ENCODE measurements at places on chromosomes 2 and 18.

DNA sequence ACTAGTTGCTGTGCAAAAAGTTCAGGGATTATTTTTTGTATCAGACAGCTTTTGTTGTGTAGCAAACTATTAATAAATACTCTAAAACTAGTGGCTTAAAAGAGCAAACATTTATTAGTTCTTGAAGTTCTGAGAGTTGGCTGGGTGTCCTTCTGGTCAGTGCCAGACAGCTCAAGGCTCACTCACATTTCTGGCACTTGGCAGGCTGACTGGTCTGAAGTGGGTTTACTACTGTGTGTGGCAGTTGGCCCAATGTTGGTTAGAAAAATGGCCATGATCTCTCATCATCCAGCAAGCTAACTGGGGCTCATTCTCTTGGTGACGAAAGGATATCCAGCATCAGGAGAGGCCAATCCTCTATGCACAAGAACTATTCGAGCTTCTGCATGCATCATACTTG, 71.4 kb upstream of the ZNF385B start:
- DNase-seq: no peak

- no peak for DNase-seq
Measured at GRCh38 chr2:69946351-69947324, 14.8 kb downstream of the ASPRV1 start.

DNA sequence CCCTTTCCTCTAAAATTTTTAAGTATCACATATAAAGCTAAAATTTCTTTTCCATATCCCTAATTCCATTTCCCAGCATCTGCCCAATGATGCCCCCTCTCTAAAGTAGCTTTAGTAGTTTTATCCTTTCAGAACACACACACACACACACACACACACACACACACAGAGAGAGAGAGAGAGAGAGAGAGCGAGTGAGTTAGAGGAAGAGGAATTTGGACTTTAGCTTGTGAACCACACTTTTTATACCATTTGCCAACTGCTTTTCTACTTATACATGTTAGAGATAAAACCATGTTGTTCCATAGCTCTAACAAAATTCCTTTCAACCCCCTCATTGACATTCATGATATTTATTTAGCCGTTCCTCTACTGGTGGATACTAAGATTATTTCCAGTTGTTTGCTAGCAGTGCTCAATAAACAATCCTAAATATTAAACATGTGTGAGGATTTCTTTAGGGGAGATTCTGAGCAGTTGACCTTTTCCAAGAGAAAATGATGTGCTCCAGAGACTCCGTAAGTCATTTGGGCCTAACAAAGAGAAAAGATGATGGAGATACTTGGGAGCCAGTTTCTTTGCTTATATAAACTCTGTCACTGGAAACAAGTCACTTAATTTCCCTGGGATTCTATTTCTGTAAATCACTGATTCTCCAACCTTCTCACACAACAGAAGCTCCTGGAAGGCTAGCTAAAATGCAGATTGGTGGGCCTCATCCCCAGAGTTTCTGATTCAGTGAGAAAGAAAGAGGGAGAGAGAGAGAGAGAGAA, 229.7 kb upstream of the SP5 start:
- no peak for DNase-seq

DNA sequence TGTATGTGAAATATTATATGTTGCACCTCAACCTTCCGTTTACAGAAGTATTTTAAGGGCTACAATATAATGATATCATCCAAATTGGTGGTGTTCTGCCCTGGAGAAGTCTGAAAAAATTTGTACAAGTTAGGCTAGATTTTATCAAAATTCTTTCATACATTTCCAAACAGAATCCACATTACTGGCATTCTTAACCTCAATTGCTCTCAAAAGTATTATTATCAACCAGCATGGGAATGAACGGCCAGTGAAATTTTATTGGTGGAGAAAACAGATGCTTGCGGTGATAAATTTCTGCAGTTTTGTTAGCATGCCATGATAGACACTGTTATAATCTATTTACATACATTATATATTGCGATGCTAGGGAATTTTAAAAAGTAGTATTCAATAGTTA, 88.3 kb upstream of the TFPI start:
- no peak for DNase-seq

- no peak for DNase-seq
Measured at GRCh38 chr2:85018049-85018447, 47.1 kb downstream of the KCMF1 start.

GRCh38 chr18:8301427-8302172, 307.6 kb upstream of the RAB12 start:
- DNase-seq: no peak

- no peak for DNase-seq
Measured at GRCh38 chr2:237472187-237472712, 14.8 kb upstream of the MLPH start.

DNA sequence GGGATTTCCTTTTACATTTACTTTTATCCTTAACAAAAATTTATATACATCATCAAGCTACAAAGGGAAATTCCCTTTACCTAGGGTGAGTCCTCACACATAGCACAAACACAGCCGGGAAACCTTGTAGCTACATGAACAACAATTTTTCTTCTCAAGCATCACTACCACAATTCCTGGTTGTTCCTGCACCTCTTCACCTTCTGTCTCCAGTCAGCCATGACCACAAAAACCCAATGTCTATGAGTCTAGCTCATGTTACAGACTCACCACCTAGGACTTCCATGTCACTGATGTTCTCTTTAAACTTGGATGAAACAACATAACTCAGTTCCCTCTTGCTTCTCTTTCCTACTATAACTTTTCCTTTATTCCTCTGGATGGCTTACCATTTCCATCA, 460.4 kb downstream of the MBD2 start:
- no peak for DNase-seq

- no peak for DNase-seq
Measured at GRCh38 chr2:77479895-77480294, 42.3 kb downstream of the LRRTM4 start.

DNA sequence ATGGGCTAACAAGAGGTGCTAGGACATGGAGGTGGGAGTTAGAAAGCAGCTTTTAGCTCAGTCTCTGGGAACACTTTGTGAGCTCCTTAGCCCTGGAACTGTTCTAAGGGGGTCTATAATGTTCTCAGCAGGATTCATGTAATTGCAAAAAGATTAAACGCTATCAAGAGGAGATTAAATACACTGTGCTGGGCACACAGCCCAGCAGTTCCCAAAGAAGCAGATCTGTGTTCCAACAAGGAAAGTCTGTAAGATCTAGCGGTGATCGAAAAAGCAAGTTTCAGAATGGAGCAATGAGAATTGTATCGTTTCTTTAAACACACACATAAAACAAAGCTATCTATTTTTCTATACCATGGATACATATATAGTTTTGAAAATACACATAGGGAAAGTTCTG, 2.4 kb upstream of the ARID5A start:
- no peak for DNase-seq

Data from HFF-Myc (cell line).